ENCODE measurements at places on chromosomes 4 and X. TPM values are rescaled to one million over a fixed set of nuclear protein-coding genes. Genes with fewer than 3 reads are reported as not detected.

DNA sequence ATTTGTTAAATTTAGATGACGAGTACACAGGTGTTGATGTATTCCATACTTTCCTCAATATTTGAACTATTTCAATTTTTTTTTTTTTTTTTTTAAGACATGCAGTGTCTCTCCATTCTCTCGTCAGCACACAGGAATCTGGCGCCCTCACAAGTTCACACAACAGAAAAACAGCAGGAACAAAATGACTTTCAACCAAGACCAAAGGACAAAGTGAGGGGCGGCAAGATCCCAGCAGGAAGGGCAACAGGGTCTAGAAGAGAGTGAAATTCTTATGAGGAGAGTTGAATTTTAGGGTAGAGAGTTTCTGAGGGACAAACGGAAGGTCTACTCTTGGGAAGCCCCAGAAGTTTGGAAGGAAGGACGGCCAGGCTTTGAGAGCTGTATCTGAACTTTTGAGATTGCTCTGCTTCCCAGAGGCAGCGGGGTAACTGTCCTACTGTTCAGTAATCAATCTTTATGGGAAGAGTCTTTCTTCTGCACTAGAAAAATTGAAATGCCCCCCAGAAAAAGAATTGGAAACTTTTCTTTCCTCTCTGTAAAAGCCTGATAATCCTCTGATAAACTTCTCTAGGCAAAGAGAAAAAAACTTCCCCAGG lies 760.2 kb downstream of the RAB28 start:
- peak; percentile 23 for DNase-seq

DNA sequence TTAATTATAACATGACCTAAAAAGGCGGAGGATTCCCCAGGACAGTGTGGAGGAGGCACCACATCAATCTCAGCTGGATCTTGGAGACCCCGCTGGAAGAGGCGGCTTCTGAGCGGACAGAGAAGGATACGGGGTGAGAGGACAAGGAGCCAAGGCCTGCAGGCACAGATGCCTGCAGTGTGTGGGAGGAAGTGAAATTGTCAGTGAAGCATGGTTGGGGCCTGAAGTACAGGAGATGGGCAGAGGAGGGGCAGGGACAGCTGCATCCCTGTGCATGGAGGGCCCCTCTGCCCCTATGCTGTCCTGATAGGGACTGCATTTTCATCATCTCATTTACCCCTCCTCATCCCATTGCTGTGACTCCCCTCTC lies 1.7 kb upstream of the SLC2A9 start:
- DNase-seq: no peak

DNA sequence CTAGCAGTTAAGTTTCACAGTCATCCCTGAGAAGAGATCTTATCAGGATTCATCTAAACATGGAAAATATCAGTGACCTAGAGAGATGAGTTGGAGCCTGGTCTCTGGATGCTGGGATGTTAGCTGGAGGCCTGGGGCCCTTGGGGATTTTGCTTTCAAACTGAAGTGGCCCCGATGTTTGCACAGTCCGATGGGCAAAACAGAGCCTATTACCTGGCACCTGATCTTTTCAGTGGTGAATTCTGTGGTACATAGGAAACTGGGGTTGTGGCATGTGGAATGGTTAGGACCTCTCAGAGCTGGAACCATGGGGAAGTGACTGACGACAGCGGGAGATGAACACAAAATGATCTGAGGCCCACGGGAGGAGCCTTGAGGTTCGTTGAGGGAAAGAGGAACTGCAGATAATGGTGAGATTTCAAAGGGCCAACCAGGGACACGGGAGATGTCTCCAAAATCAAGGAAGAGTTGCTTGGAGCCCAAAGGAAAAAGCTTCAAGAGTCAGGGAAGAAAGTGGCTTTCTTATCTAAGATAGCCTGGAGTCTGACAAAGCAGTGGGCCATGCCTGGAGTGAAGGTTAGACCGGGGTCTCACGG lies 17.8 kb upstream of the TENM3 start:
- no peak for DNase-seq

GRCh38 chrX:47182106-47182700 lies 11.4 kb upstream of the UBA1 start:
- no peak for DNase-seq

GRCh38 chrX:126985981-126986380 lies 166.5 kb downstream of the PRR32 start:
- no peak for DNase-seq

Gene HMX1
- not detected for total RNA-seq

Data from HT1080 (cell line).